Activated T-helper 1 cell treated with anti-CD3 and anti-CD28 coated beads, Interleukin-12 subunit alpha, Interleukin-12 subunit beta, Interleukin-2, Interleukin-4 antibody, amounts not matched to agents 30 ng/mL and 10 ng/mL and 1 ng/mL, durations not matched to agents 14 hours and 24 hours and 36 hours (primary cell): ENCODE measurements at places on chromosomes 5 and 9.

- no peak for DNase-seq
Measured at GRCh38 chr5:25448190-25448621, 803.4 kb upstream of the CDH10 start.

GRCh38 chr9:5099466-5099865 lies 86.0 kb downstream of the INSL6 start:
- DNase-seq = no peak

DNA sequence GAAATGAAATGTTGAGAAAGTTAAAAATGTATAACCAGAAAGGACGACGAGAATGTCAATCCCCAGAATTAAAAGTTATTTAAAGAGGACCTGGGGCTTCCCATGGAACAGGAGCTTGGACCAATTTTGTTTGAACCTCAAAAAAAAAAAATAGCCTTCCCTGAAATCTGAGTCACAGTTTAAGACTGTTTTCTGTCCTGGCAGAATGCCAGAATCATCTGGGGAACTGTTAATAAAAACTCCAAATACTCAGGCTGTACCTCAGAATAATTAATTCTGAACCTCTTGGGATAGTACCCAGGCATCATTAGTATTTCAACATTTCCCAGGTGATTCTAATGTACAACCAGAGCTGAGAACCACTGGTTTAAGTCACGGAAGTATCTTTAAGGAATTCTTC lies 102.2 kb upstream of the SLCO6A1 start:
- DNase-seq = no peak

DNA sequence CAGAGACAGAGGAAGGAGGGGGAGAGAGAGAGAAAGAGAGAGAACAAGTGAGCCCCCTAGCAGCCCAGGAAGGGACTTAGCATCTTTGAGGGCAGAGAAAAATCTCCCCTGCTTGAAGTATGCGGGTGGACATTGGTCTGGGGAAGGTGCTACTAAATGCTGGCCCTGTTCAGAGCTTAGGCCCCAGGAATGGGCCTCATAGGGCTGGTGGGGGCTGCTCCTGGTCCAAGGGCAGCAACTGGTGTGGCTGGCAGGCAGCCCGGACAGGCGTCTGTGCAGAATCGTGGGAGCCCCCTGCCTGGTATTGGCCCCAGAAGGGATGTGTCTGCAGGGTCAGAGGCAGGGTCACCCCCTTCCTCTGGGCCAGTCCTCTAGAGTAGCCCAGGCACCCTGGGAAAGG lies 47.8 kb upstream of the SUSD3 start:
- DNase-seq = no peak

GRCh38 chr5:118461436-118461835 lies 526.9 kb downstream of the DTWD2 start:
- DNase-seq = no peak

DNA sequence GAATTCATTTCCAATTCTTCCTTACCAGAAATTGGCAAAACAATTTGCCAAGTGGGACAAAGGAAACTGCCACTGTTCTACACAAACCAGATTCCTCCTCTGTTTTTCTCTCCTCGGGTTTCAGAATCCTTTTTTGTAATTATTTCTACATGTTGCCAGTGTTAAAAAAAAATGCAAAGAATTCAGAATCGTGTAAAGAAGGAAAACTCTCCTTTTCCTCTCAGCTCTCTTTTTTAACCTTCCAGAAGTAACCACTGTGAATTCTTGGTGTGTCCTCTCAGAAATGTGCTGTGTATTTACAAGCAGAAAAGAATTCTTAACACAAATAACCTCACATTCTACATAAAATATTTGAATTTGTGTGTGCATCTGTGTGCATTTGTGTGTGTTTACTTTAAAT lies 224.6 kb downstream of the DRD1 start:
- no peak for DNase-seq

DNA sequence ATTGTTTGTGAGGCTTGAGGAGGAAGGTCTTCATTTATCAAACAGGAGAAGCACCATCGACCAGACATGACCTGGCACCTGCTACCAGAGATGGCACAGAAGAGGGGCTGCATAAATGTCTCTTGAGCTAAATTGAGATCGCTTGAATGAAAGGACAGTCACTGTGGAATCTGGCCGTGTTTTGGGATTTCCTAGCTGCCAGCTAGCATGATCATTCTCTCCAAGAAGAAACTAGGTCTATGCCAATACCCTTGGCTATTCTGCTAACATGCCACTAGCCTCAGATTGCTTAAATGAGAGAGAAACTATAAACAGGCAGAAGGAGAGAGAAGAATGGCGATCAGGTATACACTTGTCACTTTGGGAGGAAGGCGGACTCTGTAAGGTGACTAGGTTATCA lies 249.3 kb downstream of the CRB2 start:
- no peak for DNase-seq

DNA sequence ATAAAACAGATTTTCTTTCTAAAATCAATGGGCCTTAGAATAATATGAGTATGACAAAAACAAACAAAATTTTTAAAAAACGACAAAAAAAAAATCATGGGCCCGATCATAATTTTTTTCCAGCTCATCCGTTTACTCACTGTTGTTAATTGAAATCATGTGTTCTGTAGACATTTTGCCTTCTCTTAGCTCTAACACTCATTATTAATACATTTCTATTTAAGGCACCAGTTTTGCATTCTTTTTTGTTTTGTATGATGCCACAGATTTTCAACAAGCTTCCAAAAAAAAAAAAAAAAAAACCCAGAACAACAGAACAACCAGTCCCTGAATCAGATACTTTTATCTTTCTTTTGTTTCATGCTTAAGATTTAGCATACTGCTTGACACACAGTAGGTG lies 86.4 kb downstream of the PRLR start:
- no peak for DNase-seq

GRCh38 chr9:86836266-86836665 lies 111.0 kb downstream of the GAS1 start:
- DNase-seq = no peak

DNA sequence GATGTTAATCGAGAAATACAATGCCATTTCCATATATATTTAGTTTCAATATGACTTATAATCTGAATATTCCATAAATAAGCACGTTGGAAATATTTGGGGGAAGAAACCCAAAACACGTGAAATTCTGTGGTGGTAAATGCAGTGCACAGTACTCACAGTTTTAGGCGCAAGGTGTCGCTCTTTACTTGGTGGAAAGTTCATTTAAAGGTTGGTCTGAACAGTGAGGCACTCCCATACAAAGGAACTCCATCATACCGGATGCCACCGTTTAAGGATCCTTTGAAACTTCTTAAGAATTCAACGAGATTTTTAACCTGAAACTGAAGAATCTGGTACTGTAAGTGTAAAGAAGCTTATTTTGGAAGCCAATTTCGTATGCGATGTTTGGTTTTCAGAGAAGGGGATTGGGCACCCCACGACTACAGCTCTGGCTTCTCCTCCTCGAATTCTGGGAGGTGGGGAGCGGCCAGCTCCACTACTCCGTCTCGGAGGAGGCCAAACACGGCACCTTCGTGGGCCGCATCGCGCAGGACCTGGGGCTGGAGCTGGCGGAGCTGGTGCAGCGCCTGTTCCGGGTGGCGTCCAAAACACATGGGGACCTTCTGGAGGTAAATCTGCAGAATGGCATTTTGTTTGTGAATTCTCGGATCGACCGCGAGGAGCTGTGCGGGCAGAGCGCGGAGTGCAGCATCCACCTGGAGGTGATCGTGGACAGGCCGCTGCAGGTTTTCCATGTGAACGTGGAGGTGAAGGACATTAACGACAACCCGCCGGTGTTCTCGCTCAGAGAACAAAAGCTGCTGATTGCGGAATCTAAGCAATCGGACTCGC lies at the start of gene PCDHA11:
TSS of gene PCDHA11 (plus strand) at position 237 of the 834 bp plus-strand sequence. CDS start at position 384, 147 bp downstream.
- no peak for DNase-seq

GRCh38 chr9:91898451-91899218 lies 51.4 kb downstream of the ROR2 start:
- DNase-seq = no peak

GRCh38 chr5:179326122-179326927 lies 18.9 kb downstream of the ADAMTS2 start:
- no peak for DNase-seq

DNA sequence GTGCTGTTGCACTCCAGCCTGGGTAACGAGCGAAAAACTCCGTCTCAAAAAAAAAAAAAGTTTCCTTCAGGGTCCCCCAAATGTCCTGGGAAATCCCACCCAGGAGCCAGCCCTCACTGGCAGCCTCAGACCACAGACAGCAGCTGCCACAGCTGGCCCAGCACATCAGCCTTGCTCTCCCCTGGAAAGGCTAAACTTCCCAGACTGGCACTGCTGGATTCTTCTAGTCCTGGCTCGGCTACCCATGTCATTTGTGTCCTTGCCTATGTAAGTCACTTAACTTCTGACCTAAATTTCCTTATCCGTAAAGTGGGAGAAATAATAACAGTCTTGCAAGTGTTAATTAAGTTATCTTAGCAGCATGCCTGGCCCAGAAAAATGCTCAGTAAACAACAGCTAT lies 8.6 kb upstream of the PRRC2B start:
- no peak for DNase-seq

- no peak for DNase-seq
Measured at GRCh38 chr5:61582205-61582820, 250.3 kb downstream of the ZSWIM6 start.

DNA sequence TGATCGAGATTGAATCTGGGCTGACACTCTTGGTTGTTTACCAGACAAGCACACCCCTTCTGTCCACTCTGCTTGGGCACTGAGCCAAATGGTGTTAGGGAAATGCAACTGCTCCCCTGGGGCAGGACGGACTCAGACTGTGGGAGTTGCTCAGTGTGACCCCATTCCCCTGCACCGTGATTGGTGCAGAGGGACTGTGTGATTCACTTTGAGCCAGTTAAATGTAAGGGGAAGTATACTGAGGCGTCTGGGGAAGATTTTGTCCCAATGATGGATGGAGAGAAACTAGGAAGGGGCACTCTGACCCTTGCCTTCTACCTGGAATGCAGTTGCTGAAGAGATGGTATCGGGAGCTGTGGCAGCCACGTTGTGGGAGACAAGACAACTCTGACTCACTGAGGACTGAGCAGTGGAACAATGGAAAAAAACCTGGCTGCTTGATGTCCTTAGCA lies 196.0 kb upstream of the ANKRD55 start:
- DNase-seq = no peak

GRCh38 chr9:80259079-80259478 lies 687.3 kb downstream of the TLE4 start:
- no peak for DNase-seq

DNA sequence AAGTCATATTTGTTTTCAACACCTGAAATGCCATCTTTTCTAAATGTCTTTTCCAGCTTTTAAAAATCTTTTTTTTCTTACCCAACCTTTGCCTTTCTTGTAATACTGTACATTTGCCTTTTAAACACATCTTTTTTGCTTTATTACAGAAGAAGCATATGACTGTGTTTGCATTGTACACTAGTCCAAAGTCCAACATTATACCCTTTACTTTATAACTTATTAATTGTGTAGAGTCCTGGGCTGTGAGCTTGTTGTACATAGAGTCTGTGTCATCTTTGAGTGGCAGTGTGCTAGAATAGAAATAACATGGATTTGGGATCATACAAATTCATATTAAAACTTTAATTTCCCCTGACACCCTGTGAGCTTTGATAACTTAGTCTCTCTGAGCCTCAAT lies 23.7 kb downstream of the CWC27 start:
- no peak for DNase-seq

DNA sequence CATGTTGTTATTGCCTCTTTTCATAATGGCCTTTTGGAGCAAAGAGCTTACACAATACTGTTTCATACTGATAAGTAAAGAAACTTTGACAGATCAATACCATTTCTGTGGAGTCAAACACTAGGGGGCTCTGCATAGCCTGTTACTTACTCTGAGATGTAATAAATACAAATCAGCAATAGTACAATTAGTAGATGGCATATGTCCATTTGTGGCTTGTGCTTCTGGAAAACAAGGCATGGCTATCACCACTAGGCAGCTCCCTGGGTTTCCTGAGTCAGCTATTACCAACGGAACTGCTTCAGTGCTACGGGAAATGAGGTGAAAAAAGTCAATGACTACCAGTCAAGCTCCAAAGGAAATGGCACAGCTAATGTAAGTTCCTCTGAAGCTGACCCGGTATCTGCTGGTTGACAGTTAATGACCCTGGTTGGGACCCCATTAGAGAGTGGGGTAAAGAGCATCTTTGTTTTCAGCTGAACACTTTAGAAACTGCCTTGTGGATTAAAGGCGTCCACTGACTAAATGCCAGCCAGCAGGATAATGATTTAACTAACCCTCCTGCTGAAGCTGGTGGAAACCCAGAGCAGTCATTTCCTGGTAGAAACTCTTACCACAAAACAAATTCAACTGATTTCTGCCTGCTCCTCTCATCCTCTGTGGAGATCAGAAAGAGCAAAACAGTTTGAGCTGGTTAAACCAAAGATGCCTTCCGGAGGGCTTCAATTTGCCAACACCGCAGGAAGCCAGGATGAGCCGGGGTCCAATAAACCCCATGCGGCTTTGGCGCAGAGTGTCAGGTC lies 69.0 kb upstream of the FAM169A start:
- DNase-seq = peak; percentile 29

DNA sequence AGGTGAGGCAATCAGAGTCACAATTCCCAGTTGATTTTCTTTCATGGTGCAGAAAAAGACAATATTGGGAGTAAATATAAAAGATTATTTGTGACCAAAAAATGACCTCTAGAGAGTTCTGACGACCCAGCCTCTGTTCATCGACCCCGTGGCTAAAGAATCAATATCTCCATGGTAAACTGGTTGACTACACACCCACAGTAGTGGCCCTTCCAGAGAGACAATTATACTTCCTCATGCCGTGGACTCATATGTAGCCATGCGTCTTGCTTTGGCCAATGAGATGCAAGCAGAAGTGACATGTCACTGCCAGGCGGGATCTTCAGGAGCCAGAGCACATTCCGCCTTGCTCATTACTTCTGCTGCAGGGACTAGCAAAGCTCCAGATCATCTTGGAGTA lies 163.3 kb upstream of the RAD23B start:
- DNase-seq = no peak

DNA sequence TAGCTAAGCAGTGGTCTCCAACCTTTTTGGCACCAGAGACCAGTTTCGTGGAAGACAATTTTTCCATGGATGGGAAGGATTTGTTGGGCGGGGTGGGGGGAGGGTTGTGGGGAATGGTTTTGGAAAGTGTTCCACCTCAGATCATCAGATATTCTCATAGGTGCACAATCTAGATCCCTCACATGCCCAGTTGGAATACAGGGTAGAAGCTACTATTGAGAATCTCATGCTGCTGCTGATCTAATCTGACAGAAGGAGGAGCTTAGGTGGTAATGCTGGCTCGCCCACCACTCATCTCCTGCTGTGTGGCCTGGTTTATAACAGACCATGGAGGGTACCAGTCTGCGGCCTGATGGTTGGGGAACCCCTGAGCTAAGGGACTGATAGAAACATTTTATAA lies 662.7 kb upstream of the RGMB start:
- no peak for DNase-seq

DNA sequence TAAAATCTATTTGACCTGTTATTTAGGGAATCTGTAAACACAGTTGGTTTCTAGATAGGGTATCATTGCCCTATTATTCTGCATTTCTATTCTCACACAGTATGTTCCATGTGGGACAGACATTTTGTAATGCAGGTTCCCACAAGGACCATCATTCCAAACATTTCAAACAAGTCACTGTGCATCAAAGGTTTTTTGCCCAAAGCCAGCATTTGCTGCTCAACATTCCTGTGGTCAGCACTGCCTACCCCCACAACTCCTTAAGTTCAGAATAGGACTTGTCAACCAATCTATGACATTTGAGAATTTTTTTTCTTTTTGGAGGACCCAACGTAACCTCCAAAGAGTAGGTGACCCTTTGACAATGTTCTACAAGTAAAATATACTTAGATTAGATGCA lies 95.7 kb downstream of the LPAR1 start:
- no peak for DNase-seq
